GM10248 (cell line): ENCODE measurements at places on chromosomes 5 and 9.

GRCh38 chr9:124355039-124355940, 60.0 kb downstream of the PSMB7 start:
- peak; percentile 8 for DNase-seq

DNA sequence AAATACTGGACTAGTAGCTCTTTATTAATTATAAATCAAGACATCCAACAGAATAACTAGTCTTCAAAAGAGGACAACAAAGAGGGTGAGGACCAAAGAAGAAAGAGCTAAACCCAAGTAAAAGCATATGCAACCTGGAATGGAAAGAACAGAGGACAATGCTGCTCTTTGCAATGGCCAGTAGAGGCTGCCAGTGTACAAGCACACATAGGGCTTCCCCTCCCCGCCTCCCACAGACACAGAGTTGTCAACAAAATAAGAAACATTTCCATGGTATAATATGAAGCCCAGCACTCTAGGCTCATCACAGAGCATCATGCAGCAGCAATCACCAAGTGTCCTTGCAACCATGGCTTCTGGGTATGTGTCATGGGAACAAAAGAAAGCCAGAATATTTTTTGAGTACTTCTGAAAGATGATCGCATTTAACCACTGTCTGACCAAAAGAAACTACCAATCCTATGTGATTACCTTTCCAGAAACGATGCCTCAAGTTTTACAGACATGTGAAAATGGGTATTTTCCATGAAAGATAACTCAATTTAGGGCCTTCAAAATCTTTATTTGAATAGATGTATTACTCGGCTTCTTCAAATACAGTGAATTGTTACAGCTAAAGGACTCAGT, 58.1 kb downstream of the RFX3 start:
- DNase-seq = peak; percentile 60

DNA sequence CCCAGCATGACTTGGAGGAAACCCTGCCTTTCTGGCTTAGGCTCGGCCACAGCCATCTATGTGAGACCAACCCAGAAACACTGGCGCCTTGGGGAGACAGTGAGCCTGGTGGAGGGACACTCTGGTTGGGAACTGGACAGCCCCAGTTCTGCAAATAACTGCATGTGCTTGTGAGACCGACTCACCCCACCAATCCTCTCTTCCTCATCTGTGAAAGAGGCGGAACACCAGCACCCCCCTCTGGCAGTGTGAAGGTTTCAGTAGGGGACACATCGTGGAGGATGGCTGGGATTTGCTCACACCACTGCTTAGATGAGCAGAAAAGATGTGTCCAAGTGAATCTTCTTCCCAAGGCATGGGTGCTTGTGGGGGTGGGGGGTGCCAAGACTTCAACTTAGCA, 43.4 kb upstream of the N4BP3 start:
- DNase-seq = no peak

- DNase-seq = no peak
Measured at GRCh38 chr5:14148890-14149671, 5.9 kb downstream of the TRIO start.

- no peak for DNase-seq
Measured at GRCh38 chr5:2762744-2763532, 11.5 kb upstream of the IRX2 start.

DNA sequence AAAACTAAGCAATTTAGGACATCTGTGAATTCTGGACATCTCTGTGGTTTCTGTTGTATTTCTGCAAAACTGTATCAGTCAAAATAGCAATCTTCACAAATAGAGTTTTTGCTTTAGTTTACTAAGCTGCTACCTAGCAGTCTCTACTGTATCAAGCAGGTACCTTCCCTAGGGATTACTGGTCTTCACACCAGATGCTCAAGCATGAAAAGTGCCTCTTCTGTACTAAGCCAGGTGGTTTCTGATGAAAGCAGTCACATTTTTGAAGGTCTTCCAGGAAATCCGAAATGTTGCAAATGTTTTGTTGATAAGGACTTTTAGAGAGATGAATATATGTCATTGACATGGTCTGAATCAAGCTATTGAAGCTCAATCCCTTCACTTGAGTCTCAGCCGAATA, 540.0 kb downstream of the KCTD16 start:
- DNase-seq = no peak

DNA sequence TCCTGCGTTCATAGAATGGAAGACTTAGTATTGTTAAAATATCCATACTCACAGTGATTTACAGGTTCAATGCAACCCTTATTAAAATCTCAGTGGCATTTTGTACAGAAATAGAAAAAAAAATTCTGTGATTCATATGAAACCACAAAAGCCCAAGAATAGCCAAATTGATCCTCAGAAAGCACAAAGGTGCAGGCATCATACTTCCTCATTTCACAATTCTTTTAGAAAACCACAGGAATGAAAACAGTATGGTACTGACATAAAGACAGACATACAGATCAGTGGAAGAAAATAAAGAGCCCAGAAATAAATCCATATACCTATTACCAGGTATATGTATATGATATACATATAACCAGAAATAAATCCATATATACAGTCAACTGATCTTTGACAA, 86.8 kb upstream of the MEGF10 start:
- no peak for DNase-seq

DNA sequence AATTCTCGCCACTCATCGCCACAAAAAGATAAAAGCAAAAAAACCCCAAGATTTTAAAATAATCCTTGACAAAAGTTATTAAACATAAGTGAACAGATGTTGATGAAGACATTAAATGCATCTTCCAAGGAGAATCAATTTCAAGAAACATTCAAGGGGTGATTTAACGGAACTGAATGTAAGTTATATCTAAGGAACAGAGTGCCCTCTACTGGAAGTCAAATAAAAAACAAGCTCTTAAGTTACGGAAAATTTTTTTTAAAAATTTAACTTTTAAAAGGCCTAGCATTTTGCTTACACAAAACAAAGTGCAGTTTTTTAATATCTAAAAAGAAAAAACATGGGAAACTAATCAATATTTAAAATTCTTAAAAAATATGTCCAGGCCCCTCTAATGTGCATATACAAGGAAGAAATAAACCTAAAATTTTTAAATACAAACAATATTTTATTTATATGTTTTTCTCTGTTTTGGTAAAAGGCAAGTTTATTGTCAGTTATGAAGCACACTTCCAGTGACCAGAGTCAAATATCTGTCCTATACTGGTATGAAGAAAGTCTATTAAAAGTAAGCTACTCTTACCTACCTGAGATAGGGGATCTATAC, 28.0 kb downstream of the TEX10 start:
- DNase-seq = peak; percentile 20

DNA sequence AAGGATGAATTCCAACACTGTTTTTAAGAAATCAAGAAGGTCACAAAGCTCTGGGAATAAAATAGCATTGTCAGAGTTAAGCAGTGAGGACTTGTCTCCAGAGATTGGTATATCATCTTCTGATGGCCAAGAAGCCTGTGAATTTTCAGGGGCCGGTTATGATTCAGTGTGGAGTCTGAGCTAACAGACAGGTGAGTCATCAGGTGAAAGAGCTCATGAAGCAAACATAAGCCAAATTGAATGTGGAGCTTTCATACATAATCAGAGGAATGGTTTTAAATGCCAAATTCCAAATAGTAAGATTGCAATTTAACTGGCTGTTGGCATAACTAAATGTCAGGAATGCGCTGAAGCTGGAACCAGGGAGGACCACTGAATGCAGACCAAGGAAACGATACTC, 494.2 kb downstream of the MTRR start:
- DNase-seq = no peak

GRCh38 chr9:131473198-131473885, 29.4 kb upstream of the POMT1 start:
- no peak for DNase-seq

GRCh38 chr5:96014395-96014794, 52.7 kb upstream of the ELL2 start:
- no peak for DNase-seq

DNA sequence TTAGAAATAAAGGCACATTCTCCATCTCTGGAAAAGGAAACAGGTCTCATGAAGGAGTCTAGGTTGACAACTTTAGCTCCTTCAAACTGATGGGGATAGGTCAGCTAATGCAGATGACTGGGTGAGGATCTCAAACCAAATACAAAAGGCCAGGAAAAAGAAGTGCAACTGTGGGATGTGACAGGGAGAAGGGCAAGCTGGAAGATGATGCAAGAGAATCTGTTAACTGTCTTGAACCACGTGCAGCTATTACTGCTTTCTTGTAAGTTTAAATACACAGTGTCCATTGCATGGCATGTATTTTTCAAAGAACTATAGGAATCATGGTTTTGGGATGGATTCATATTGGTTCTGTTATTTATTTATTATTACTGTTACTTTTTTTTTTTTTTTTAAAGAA, 331.8 kb downstream of the NDUFS4 start:
- no peak for DNase-seq

- no peak for DNase-seq
Measured at GRCh38 chr5:39057734-39058133, 16.5 kb downstream of the RICTOR start.

DNA sequence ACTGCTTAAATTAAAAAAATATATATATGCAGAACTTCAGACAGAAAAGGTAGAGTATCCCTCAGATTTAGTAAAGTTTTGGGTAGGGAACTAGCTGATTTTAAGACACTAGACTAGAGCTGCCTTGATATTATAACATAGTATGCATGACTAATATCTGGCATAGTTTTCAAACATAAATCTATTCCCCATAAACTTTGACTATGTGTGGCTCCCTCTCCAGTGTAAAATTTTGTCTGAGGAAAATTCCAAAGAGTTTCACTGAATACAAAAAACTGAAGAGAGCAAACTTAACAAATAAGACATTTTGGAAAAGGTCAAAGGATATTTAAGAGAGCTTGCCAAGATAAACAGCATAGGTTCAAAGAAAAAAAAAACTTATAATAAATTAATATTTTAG, 66.2 kb upstream of the ZNF462 start:
- DNase-seq = no peak

GRCh38 chr9:124256517-124257069, 1.2 kb upstream of the NEK6 start:
- DNase-seq = no peak

GRCh38 chr9:135763716-135764446, 61.9 kb downstream of the KCNT1 start:
- no peak for DNase-seq

DNA sequence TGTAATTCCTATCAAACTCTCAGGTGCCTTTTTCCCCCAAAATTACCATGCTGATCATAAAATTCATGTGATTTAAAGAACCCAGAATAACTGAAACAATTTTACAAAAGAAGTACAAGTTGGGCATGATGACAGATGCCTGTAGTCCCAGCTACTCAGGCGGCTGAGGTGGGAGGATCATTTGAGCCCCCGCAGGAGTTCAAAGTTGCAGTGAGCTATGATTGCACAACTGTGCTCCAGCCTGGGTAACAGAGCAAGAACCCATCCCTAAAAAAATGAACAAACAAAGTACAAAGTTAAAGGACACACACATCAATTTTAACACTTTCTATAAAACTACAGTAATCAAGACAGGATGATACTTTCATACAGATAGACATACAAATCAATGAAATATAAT, 97.9 kb upstream of the LPAR1 start:
- no peak for DNase-seq

DNA sequence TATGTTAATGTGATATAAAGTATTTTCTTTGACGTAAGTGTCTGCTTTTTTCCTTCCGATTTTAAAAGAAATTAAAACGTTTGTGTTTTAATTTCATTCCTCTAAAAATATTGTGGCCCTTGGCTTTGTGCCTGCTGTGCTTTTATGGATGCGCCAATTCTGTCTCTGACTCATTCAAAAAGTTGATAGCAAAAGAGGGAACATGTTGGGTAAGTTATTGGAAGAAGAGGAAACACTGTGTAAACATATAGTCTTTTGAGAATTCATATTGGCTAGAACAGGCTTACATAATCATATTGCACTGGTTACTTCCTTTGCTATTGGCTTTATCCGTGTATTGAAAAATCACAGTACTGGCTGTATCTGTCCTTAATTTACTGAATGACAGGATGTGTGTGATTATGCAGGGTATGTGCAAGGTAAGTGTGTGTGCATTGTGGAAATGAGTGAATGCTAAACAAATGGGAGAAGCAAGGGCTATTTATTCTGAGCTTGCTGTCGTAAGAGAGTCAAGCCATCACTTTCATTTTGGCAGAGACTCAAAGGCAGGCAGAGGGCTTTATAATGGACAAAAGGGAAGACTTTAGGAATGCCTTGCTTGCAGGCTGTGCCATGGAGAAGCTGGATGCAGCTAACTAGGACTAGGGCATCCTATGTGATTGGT, 67.8 kb downstream of the SGCD start:
- DNase-seq = no peak

DNA sequence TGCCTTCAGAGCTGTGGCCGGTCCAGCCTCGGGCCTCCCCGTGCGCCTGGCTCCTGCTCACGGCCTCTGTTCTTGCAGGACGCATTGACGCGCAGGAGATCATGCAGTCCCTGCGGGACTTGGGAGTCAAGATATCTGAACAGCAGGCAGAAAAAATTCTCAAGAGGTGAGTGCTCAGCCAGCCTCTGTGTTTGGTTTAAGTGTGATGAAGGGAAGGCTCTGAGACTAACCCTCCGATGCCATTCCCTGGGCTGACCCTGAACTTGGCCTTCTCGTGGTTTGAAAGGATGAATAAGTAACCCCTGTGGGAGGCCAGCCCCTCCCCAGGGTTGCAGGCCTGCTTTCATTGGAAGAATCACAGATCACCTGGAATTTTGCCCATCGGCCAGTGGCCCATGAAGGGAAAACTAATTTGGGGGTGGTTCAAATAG, 26.3 kb downstream of the PTGES2 start:
- no peak for DNase-seq

DNA sequence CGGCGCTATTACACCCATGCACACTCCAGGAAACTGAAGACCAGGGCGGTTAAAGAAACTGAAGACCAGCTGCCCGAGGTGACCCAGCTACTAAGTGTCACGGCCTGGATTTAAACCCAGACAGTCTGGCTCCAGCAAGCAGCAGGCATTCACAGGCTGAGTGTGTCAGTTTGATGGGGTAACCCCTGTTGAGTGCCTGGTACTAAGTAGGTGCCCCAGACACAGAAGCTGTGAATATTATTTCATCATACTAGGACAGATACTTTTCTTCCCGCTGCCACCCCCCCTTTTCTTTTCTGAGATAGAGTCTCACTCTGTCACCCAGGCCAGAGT, 7.3 kb downstream of the ENG start:
- no peak for DNase-seq

DNA sequence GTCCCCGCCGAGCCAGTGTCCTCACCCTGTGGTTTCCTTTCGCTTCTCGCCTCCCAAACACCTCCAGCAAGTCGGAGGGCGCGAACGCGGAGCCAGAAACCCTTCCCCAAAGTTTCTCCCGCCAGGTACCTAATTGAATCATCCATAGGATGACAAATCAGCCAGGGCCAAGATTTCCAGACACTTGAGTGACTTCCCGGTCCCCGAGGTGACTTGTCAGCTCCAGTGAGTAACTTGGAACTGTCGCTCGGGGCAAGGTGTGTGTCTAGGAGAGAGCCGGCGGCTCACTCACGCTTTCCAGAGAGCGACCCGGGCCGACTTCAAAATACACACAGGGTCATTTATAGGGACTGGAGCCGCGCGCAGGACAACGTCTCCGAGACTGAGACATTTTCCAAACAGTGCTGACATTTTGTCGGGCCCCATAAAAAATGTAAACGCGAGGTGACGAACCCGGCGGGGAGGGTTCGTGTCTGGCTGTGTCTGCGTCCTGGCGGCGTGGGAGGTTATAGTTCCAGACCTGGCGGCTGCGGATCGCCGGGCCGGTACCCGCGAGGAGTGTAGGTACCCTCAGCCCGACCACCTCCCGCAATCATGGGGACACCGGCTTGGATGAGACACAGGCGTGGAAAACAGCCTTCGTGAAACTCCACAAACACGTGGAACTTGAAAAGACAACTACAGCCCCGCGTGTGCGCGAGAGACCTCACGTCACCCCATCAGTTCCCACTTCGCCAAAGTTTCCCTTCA, 1.4 kb downstream of the GLIS3 start:
- DNase-seq = peak; percentile 28

GRCh38 chr5:97094579-97095317, 47.7 kb downstream of the LIX1 start:
- peak; percentile 73 for DNase-seq
